GM10248 (cell line): ENCODE measurements at places on chromosomes 6 and 20.

- no peak for DNase-seq
These were observed 6.4 kb upstream of the MICAL1 start for GRCh38 chr6:109461733-109462526.

- DNase-seq, result no peak
These were observed 1.1 kb upstream of the ZBTB2 start for GRCh38 chr6:151392427-151392826.

DNA sequence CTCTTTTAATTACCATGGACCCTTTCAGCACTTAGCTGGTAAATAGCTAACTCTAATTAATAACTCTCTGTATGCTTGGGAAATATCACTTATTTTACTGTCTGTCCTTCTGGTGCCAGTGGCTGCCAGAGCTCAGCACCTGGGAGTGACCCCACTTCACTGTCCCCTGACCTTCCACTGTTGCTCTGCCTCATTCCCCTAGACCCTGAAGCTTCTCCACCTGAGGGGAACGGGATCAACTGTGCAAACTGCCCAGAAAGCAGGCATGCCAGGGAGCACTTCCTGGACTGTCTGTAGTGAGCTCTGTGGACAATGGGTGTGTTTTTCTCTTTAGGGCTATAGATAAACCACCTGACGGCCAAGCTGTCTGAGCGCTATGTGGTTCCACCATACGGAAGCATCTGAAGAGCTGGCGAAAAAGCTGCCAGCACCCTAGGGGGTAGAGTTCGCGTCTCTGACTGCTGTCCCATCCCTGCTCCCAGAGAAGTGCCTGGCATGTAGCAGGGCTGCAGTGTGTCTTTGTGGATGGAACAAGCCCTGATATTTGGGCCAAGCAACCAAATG lies 106.3 kb upstream of the FOXA2 start:
- no peak for DNase-seq

DNA sequence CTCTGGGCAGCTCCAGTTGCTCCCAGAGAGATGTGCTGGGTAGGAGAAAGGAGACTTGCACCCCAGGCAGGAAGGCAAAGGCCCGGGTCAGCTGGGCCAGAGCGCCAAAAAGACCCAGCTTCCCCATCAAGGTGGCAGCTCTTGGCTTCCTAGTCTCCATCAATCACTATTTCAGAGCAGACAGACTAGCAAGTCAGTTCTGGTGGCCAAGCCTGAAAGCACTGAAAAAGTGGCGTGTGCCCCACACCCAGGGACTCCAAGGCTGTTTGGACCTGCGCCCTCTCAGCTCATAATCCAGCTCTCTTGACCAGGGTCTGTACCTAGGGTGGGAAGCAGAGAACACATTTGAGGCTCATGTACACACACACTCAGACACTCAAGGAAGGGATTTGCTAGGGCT lies 3.7 kb downstream of the MAFB start:
- no peak for DNase-seq

DNA sequence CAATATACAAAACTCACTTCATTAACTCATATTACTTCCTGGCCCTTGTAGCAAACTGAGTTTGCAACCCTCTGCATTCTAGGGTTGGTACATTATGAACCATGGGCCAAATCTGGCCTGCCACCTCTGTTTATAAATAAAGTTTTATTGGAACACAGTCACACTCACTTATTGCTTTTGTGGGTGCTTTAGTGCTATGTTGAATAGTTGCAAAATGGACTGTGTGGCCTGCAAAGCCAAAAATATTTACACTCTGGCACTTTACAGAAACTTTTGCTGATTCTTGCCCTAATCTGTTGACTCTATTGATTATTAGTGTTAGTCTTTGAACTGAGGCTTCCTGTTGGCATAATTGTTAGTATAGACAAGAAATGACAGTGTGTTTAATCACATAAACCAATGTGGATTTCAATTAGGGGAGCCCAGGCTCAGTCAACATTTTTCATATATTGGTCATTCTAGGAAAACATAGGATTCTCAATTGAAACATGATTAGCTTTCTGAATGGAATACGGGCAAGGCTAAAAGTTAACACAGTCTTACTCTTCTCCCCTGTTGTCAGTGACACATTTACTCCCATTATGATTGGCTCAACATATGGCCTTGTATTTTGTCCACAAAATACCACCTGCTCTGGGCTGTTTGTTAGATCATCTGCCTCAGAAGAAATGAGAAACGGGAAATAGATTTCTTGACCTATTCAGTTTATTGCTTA lies 241.9 kb upstream of the ZFP64 start:
- DNase-seq, result no peak

DNA sequence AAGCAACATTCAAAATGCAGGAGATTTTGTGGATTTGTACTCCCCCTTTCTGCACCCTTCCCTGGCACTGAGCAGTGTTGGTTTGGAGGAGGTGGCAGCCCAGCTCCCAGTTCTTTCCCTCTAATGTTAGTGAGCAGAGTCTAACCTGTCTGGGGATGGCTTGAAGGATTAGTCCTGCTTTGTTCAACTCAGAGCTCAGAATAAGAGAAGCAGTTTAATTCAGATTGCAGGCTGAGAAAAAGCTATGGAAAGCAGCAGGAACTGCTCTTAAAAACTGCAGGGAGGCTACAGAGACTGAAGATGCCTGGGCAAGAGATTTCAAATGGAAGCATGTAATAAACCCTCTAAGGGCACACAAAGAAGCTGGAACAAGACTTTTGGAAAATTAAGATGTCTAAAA lies 223.4 kb upstream of the GGTLC1 start:
- DNase-seq, result no peak

GRCh38 chr6:136501096-136501495 lies 49.1 kb downstream of the MAP7 start:
- no peak for DNase-seq
